ENCODE measurements at places on chromosomes 4 and X.

GRCh38 chrX:15310117-15310516 is 5.3 kb downstream of the ASB11 start:
- no peak for DNase-seq

GRCh38 chrX:134396174-134396573 is 63.8 kb upstream of the HPRT1 start:
- no peak for DNase-seq

DNA sequence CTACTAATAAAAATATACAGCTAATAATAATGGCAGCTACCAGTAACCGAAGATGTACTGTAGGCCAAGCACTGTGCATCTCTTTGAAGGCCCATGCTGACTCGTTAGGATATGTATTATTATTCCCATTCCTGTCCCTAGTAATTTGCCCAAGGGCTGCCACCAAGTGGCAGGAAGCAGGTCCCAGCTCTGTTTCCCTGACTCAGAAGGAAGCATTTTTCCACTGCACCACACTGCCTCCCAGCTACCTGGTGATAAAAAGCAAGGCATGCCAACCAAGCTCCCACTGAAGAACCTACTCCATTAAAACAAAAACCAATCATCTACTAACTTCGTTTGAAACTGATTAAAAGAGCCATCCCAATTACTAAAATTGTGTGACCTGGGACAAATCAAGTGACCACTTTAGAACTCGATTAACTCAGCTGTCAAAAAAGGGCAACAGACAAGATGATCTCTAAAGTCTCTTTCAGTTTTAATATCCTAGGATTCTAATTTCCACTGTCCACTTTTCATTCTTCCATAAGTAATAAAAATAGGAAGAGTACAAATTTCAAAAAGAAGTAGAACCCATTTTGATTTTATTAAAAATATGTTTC is 24.3 kb upstream of the PGM2 start:
- DNase-seq = no peak

GRCh38 chr4:5719350-5720055 is 8.5 kb downstream of the EVC start:
- no peak for DNase-seq

- no peak for DNase-seq
Measured at GRCh38 chr4:164716901-164717300, 37.0 kb upstream of the SMIM31 start.
